ENCODE measurements at places on chromosomes 11 and 22.

- peak; percentile 16 for DNase-seq
Observed at GRCh38 chr11:79304599-79305212, 136.1 kb downstream of the TENM4 start.

GRCh38 chr22:42553475-42554361, at the start of gene SERHL2:
Gene SERHL2 (plus strand): TSS chr22:42553956. CDS start chr22:42554021, 65 bp downstream.
- peak; percentile 13 for DNase-seq

DNA sequence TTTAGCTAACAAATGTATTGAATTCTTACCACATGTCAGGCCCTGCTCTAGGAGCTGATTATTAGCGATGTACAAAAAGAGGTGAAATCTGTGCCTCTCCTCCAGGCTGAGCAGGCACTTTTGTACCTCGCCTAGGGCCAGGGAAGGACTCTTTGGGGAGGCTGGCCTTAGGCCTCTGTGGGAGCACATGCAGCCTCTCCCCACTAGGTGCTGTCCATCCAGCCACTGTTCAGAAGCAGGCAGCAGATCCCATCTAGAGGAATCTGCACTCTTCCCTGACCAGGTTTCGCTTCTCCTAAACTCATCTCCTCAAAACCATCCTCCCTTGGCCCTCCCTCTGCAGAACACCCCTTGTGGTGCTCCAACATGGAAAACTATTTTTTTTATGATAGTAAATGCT, 51.9 kb upstream of the WT1 start:
- DNase-seq = no peak

DNA sequence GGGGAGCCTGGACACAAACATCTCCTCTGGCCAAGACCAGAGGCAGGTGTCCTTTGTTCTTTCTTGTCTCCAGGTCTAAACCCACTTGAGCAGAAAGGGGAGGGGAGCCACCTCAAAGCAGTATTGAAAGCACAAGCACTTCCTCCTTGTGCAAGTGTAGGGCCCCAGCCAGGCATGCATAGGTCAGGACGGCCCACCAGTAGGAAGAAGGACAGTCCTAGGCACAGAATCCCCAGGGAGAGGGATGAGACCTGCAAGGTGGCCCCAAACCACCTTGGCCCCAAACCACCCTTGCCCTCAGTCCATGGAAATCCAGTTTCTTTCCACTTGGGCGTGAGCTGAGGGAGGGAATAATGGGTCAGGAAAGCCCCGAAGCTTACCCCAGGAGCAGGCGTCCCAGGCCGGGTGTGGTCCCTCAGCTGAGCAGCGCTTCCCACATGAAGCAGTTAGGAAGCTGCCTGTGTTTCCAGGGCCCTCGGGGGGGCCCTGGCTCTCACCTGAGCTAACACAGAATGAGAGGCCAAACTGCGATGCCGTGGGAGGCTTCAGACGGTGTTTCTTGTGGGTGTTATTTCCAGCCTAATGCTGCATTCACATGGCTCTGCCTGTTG, 20.4 kb upstream of the IGSF9B start:
- DNase-seq = no peak

- no peak for DNase-seq
Observed at GRCh38 chr22:41511521-41511968, 32.7 kb downstream of the POLR3H start.

- no peak for DNase-seq
Observed at GRCh38 chr11:32870676-32871075, 21.9 kb upstream of the QSER1 start.

DNA sequence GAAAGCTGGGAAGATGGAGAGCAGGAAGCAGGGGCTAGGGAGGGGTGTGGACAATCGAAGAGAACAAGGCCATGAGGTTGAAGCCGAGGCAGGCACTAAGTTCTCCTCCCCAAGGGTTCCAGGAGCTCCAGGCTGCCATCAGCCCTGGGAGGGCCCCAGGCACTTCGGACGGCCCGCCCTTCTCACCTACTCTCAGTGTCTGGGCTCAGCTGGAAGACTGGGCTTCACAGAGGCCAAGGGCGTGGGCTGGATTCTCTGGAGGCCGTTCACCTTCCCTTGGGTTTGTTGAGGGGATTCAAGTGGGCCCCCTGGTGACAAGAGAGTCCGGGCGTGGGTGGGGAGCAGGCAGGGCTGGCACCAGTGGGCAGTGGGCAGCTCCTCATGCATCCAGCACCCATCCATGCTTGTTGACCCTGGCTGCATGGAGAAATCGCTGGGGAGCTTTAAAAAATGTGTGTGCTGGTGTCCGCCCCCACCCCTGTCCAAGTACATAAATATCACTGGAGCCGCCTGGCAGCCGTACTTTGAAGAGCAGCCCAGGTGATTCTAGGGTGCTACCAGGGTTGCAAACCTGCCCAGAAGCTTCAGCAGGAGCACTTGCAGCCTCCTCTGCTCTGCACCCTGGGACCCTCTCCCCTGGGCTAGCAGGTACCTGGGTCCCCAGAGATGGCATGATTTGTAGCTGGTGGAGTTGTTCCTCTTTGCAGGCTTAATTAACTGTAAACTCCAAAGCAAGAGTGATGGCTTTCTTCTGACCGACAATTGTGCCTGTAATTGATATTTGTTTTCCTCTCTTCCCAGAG, 74.3 kb downstream of the RTL6 start:
- no peak for DNase-seq

DNA sequence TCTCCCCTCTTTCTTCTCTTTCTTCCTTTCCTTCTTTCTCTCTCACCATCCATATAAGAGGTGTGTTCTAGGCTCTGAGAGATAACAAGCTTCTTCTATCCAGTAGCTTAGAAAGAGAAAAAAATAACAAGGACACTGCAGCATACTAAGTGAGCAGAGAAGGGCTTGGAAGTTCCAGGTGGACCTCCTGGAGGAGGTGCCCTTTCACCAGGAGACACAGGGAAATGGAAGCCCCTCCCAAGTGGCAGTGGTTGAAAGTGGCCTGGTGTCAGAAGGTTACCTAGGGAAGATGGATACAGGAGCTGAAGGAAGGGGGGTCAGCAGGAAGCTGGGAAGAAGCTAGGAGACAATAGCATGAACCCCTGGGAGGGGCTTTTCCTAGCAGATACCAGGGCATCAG, 5.5 kb downstream of the DCHS1 start:
- no peak for DNase-seq

DNA sequence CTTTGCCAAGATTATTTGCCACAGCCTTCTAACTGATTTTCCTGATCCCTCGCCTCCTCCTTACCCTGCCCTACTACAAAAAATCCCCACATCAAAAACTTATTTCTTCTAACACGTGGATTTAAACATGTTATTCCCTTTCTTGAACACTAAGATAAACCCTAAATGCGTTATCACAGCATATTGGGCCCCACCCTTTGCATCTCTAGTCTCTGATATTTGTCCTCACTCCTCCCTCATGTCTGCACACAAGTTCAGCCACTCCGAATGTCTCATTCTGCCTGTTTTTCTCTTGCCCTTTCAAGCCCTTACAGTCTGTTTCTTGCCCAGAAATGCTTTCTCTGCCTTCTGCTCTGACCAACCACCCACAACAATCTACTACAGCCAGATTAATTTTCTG, 10.6 kb upstream of the ACER3 start:
- no peak for DNase-seq

GRCh38 chr22:39527481-39527961, 5.0 kb downstream of the RPS19BP1 start:
- DNase-seq = no peak

- no peak for DNase-seq
Observed at GRCh38 chr22:30198152-30198825, 48.3 kb downstream of the LIF start.

DNA sequence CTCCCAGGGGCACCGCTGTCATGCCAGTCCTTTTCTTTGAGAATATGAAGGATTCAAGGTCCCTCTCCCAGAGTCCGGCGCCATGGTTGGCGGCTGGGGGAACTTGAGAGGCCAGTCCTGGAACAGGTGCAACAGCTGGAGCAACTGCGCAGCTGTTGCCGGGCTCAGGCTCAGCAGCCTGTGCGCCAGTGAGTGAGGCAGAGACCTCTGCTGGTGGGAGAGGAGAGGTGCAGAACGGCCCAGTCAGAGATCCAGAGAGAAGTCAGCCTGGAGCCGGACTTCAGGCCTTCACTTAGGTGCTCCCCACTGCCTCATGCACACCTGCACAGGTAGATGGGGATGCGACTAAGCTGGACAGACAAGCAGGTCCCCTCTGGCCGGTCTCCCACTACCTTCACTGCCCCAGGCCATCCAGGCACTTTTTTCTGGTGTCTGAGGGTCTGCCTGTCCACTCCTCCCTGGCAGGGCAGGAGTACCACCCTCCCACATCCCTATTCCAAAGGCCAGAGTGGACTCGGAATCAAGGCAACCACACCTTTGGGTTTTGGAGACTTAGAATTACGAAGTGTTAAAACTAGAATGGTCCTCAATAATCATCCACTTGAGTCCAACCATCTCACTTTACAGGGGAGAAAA, 4.6 kb downstream of the CHRDL2 start:
- peak; percentile 43 for DNase-seq

DNA sequence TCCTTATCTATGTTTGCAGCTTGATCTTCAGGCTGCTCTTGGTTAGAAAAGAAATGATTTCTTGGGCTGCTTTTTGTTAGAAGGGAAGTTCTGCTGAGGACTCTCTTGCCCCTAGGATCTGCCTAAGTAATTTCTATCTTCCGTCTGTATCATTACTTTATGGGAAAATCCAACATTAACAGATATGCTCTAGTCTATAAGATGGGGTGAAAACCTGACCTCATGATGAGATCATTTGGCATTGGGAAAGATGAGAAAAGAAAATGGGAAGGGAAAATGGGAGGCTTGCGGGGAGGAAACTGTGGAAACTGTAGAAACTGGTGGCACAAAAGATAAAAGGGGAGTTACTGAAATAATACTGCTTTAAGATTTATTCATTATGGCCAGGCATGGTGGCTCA, 63.6 kb downstream of the FDX1 start:
- no peak for DNase-seq

DNA sequence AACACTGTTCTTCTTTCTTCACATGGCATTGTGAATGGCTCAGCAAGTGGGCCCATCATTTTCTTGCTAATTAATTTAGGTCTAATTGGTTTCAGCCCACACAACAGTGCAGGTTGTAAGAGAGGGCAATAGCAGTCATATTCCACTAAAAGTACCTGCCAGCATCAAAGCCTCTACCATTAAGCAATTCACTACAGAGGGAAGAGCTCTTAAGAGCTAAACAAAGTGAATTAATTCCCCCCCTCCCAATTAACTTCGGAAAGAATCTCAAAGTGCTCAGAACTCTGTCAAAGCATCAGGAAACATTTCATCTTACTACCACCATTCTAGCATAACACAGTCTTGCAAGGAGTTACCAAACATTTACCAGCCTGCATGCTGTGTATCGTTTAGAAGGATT, 133.9 kb upstream of the UBASH3B start:
- DNase-seq = no peak

GRCh38 chr11:86589856-86590589, 82.4 kb downstream of the ME3 start:
- no peak for DNase-seq

GRCh38 chr22:22912135-22912987, 24.7 kb downstream of the IGLL5 start:
- no peak for DNase-seq

DNA sequence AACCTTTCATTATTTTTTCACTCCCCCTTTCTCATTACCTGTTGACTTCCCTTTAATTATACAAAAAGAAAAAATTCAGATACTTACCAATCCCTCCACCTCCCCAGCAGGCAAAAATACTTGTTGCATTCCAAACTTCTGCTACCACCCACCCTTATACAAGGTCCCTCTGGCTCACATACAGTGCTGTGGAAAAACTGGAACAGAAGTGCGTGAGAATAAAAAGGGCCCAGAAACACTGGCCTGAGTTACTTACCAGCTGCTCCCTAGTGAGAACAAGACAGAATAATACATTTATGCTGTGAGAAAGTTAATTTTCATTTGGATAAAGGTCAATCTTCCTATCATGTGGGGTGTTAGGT, 46.9 kb upstream of the RAPSN start:
- DNase-seq = no peak

GRCh38 chr11:46718155-46719019, 626 bp upstream of the F2 start:
- DNase-seq = peak; percentile 18

- peak; percentile 34 for DNase-seq
Observed at GRCh38 chr11:554428-555226, 5.9 kb downstream of the LMNTD2 start.

GRCh38 chr22:36328635-36329253, 59.0 kb downstream of the MYH9 start:
- peak; percentile 98 for DNase-seq

DNA sequence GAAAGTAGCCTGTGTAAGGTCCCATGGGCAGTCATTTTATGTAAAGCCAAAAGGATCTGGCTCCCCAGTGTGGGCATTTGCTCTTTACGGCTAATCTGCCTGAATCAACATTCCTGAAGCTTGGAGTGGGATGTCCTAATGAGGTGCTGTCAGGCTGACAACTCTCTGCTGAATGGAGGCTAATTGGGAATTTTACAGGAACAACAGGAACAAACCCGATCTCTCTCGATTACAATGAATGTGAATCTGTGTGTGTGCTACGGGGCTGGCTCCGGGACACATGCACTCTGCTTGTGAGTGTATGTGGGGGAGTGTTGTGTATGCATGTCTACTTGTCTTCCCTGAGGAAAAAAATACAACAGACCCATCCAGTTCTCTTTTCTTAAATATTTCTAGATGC, 415.2 kb downstream of the TENM4 start:
- no peak for DNase-seq

- no peak for DNase-seq
Observed at GRCh38 chr11:46902694-46903093, 15.7 kb downstream of the LRP4 start.

- DNase-seq = no peak
Observed at GRCh38 chr22:49709464-49709863, 118.2 kb downstream of the BRD1 start.

DNA sequence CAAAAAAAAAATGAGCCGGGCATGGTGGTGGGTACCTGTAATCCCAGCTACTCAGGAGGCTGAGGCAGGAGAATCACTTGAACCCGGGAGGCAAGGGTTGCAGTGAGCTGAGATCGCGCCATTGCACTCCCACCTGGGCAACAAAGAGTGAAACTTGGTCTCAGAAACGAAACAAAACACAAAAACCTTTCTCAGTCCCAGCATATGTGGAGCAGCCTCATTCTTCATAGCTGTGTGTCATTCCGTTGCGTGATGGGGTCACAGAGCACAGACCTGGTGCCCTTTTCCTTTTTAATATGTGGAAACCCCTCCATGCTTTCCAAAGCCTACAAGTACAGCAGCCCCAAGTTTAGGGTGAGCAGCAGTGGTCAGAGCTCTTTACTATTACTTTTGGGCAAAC, 13.7 kb downstream of the PEX26 start:
- DNase-seq = no peak

- DNase-seq = peak; percentile 4
Observed at GRCh38 chr11:80388130-80388529, 947.3 kb upstream of the TENM4 start.

- no peak for DNase-seq
Observed at GRCh38 chr11:44964526-44965209, 14.0 kb upstream of the TP53I11 start.

- DNase-seq = no peak
Observed at GRCh38 chr11:120200677-120201076, 10.2 kb upstream of the OAF start.

DNA sequence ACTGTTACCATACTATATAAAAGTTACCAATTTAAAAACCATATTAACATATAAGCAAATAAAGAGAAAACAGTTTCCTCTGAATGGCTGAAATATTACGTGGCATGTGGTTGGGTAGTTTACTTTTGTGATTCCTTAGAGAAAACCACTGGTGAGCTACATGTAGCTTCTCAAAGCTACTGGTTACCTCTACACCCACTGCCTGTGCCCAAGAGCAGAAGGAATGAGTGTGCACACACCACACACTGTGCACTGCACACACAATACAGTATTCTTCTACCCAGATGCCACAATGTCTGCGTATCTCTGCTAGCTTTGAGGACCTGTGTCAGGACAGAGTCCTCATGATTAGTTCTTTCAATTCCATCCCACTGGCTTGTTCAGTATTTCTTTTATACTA, 25.5 kb upstream of the YPEL1 start:
- DNase-seq = no peak

All from renal cortical epithelial cell (primary cell).